ENCODE measurements at places on chromosomes 3 and 15.

- DNase-seq, result no peak
These were observed 36.6 kb downstream of the CD86 start for GRCh38 chr3:122091602-122092295.

DNA sequence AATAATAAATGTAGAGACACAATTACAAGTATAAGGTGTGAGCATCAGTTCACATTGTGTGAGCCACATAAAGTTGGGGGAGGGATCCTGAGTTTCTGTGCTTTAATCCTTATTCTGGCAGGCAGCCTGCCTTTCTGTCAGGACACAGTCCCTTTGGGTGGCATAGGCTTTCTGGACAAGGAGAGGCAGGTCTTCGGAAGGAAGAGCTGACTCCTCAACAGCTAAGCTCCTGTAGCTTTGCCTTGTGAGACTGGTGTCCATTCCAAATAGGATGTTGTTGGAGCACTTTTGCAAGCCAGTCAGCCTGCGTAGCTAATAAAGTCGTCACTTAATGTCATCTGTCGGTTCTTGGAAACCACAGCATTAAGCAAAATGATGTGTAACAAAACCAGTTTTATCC is 151.9 kb upstream of the MCTP2 start:
- DNase-seq, result no peak

GRCh38 chr3:177536873-177537272 is 339.6 kb upstream of the TBL1XR1 start:
- no peak for DNase-seq

- no peak for DNase-seq
These were observed 1004.1 kb downstream of the TBL1XR1 start for GRCh38 chr3:176193032-176193730.

- no peak for DNase-seq
These were observed 113.2 kb downstream of the TCF12 start for GRCh38 chr15:57031605-57032004.

Measured in coronary artery (tissue), 2 donors.